ENCODE measurements at places on chromosomes 4 and X.

DNA sequence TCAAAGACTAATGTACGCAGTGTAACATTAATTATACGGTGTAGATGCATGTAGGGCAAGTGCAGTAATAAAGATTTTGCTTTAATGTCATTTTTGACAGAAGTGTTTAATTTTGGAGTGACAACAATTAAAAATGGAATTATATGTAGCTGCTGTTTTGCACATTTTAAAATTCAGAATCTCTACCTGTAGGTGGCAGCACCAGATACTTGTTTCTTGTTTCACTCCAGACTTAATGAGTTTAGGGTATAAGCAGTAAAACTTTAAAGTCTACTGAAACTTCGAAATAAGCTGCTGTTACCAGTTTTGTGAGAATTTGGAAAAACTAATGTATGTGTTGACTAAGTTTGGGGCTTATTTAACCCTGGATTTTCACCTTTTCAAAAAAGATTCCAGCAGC lies 144.9 kb downstream of the POLA1 start:
- DNase-seq, result no peak

- no peak for DNase-seq
Measured at GRCh38 chr4:30617836-30618235, 102.3 kb upstream of the PCDH7 start.

- no peak for DNase-seq
Measured at GRCh38 chrX:76420237-76420636, 7.3 kb upstream of the MAGEE1 start.

- DNase-seq, result no peak
Measured at GRCh38 chrX:35733879-35734278, 64.3 kb upstream of the MAGEB16 start.

GRCh38 chr4:132386130-132386529 lies 763.0 kb upstream of the PCDH10 start:
- no peak for DNase-seq

DNA sequence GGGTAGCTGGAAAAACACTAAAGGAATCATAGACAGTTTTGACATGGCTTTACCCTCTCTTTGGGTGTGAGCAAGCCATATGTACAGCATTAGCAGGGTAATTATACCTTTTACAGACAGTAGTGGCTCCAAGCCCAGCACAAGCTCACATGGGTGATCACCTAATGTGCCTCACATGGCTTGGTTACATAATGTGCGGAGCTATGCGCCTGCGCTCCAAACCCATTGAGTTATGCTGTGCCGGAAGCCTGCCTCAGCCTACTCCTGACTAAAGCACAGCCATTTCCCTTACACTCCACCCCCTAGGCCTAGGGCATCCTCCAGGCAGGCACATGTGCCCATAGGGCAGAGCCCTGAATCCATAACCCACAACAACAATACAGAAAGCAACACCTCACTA lies 6.5 kb upstream of the TSPAN5 start:
- no peak for DNase-seq

DNA sequence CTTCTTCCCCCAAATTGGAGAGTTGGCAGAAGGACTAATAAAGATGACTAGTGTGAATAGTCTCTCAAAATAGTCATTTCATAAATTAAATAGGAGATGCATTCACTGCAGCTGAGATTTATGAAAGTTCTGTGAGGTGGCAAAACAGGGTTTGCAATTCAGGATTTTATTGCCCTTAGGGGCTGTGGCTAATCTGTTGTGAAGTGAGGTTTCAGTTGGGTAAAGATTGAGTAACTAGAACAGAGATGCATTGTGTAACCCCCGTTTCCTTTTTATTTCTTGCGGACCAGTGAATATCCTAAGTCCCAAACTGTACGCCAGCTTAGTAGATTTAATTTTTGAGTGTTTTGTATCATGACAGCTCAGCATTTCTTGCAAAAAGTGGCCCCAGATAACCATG lies 16.2 kb upstream of the SCRG1 start:
- peak; percentile 8 for DNase-seq

- no peak for DNase-seq
Measured at GRCh38 chr4:47672696-47673095, 165.2 kb downstream of the CORIN start.

DNA sequence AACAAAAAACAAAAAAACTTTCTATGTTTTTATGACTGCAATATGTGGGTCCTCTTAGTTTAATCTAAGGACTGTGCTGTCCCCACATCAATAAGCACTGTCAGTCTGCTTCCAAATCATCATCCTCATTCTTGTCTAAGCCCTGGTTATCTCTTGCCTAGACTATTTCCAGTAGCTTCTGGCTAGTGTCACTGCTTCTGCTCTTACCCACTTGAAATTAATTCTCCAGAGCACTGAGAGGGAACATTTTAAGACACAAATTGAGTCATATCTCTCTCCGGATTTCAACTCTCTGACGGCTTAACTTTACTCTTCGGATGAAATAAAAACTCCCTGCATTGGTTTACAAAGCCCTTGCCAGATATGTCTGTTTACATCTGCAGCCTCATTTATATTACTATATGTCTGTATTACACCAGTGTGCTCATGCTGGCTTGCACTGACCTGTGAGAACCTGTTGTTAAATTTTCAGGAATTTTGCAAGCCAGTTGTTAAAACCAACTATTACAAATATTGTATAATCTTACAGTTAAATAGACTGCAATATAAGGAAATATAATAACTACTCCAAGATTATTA lies 345.9 kb downstream of the ADGRL3 start:
- no peak for DNase-seq

DNA sequence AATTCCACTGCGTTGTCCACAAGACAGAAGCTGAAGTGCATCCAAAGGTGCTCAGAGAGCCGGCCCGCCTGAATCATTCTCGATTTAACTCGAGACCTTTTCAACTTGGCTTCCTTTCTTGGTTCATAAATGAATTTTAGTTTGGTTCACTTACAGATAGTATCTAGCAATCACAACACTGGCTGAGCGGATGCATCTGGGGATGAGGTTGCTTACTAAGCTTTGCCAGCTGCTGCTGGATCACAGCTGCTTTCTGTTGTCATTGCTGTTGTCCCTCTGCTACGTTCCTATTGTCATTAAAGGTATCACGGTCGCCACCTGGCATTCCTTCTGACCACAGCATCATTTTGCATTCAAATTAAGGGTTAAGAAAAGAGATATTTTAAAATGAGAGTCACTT lies 115.5 kb downstream of the NFKB1 start:
- no peak for DNase-seq

GRCh38 chr4:105815701-105816100 lies 79.6 kb upstream of the NPNT start:
- no peak for DNase-seq

- DNase-seq, result no peak
Measured at GRCh38 chr4:57220172-57220571, 110.0 kb upstream of the IGFBP7 start.

DNA sequence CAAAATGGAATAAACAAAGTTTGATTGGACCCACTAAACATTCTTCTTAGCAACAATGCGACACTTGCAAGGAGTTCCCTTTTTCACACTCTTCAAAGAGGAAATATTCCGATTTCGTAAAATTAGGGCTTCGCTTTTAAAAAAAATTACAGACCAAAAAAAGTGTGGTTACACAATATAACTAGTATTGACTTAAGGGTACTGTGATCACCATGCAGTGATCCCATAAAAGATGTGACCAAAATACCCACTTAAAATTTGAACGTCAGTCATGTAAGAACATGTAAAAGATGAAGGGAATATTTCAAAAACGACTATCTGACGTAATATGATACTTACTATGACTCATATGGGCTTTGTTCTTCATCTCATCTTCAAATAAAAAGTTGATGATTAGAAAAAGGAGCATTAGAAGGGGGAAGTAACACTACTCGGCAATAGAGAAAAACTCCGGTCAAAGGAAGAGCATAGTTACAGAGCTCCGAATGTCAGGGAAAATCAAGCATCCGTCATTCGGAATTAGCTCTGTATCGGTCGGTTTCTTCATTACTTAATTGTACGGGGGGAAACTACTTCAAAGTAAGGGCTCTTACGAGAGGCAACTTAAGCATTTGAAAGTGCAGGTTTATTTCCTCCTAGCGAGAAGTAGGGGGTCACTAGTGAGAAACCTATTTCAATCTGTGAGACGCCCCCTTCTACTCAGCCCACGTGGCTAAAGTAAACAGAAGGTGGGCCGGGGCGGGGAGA lies 1.3 kb upstream of the TET2 start:
- DNase-seq, result no peak

DNA sequence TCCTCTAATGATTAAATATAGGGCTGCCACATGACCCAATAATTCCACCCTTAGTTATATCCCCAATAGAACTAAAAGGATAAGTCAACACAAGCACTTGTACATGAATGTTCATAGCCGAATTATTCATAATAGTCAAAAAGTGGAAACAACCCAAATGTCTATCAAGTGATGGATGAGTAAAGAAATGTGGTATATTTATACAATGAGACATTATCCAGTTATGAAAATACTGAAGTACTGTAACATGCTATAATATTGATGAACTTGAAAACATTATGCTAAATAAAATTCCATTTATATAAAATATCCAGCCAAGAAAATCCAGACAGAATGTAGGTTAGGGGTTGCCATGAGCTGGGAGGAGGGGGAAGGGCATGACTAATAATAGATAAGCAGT lies 436.7 kb upstream of the AADAT start:
- no peak for DNase-seq

DNA sequence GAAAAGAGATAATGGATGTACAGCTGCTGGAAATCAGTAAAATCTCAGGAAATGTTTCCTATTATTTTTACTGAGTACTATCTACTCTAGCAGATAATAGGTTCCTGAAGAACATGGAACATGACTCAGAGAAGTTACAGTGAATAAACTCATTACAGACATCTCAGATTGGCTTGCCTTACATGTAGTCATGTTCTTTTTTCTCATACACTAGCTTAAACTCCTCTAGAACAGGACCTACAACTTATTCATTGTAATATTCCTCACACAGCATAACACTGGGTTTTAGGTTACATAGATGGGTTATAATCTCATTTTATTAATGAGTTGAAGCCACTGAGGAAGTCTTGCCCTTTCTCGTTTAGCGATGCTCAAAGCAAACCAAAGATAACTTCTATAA lies 86.9 kb upstream of the BMP2K start:
- no peak for DNase-seq

GRCh38 chr4:126757219-126757618 lies 875.5 kb upstream of the INTU start:
- no peak for DNase-seq

DNA sequence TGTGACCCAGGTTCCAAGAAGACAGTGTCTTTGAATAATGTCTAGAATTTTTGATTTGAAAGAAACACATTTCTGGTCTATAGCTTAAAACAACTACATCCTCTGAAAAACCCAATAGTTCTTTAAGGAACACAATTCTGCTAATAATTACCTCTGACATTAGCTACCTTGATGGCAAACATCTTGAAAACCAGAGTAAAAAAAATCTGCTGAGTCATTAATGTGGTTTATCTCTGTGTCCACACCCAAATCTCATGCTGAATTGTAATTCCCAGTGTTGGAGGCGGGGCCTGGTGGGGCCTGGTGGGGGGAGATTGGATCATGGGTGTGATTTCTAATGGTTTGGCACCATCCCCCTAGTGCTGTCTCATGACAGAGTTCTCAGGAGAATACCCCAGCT lies 1233.8 kb downstream of the NLGN4X start:
- DNase-seq, result no peak
